Fibroblast of the aortic adventitia (primary cell): ENCODE measurements at places on chromosomes 2 and 18.

DNA sequence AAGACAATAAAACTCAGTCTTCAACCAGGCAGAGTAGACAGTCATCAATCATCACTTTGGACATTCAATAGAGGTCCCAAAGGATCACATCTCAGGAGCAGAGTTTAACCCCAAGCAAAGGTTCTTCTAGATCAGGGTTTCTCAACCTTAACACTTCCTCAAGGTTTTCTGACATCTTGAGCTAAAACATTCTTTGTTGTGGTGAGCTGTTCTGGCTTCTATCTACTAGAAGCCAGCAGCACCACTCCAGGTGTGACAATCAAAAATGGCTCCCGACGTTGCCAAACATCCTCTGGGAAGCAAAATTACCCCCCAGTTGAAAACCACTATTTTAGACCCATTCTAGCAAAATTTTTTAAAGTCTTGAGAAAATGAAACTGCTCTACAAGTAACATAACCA, 22.0 kb downstream of the RTTN start:
- no peak for DNase-seq

- DNase-seq, result peak; percentile 37
Measured at GRCh38 chr2:227473806-227474205, 1.9 kb downstream of the AGFG1 start.

DNA sequence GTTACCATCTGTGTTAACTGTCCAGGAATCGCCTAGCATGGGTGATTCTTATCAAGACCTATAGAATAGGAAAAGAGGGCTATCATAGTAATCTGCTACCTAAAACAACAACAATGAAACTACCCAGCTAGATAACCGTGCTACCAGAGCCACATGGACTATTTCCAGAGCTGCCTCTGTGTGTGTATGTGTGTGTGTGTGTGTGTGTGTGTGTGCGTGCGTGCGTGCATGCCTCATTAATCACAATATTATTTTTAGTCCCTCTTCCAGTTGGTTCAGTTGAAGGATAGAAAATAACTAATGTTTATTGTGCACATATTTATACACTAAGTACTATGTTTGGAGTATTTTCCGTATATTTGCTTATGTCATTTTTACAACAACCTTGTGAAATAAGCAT, 201.1 kb downstream of the SP3 start:
- no peak for DNase-seq

GRCh38 chr2:176599796-176600485, 330.7 kb downstream of the MTX2 start:
- no peak for DNase-seq

DNA sequence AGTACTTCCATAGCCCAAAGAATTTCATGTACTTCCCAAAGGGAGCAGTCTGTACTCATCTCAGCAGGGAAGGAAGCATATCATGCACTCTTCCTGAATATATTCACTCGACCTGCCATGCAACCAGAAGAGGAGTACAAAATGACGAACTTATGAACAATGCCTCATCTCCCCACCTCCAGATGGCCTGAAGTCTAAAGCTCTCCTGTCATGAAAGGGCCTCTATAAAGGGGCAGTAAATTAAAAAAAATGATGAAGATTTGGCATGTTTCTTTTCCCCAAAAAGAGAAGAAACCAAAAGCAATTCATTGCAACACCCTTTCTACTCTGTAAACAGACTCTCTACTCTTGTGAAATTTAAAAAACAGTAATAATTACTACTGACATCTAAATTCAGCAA, 1601.1 kb downstream of the LRP1B start:
- DNase-seq, result no peak

GRCh38 chr2:105873721-105874120, 129.0 kb downstream of the NCK2 start:
- peak; percentile 31 for DNase-seq

GRCh38 chr2:121245913-121246312, 39.1 kb downstream of the TFCP2L1 start:
- DNase-seq, result no peak

GRCh38 chr18:3538954-3539617, 89.1 kb downstream of the TGIF1 start:
- DNase-seq, result no peak

DNA sequence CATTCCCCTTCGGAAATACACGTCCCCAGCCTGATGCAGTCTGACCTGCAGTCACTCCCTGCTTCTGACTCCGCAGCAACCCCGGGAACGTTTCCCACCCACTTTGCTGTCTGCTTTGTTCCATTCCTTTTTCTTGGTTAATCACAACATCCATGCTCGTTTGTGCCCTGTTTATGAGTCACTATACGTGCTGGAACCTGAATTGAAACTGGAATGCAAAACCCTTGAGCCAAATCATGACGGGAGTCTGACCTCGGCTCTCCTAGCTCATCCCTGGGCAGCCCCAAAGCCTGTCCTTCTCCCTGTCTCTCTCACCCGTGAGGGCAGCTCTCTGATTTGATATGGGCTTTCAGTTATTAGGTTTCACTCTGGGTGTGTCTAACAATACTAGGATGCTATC, 57.1 kb upstream of the RNF152 start:
- peak; percentile 85 for DNase-seq

- peak; percentile 47 for DNase-seq
Measured at GRCh38 chr18:57845605-57846074, 42.5 kb upstream of the ATP8B1 start.

DNA sequence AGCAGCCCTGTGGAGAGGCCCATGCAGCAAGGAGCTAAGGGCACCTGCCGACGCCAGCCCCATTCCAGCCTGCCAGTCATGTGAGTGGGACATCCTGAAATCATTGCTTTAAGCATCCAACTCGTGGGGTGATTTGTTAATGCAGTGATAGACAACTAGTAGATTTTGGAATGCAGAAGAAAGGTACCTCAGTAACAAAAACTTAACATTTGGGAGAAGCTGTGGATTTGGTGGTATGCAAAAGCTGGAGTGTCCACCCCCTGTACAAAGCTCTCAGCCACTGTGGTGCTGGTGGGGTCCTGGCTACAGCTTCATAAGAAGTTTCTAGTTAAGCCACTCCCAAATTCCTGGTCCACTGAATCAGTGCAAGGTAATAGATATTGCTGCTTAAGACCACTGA, 37.2 kb upstream of the GNAL start:
- no peak for DNase-seq

DNA sequence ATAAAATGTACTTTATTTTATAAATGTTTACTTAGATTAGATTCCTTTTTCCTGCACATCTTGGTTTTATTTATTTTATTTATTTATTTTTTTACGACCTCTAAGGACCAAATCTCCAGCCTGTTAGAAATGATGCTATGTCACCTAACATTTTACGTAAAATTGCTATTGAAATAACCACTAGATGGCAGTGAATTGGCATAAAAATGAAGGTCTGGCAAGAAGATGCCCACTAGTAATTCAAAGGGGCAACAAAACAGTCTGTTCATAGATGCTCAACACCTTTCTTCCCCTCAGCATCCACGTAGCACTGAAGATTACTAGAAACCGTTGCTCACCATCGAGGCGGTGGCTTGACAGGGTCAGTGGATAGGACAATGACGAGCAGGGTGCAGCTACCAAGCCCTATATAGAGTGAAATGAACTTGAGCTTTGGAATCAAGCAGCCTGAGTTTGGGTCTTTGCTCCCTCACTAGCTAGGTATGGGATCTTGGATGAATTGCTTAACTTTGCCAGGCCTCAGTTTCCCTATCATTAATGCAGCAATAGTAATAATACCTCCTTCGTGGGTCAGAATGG, 128.7 kb upstream of the L3MBTL4 start:
- peak; percentile 59 for DNase-seq

- DNase-seq, result peak; percentile 18
Measured at GRCh38 chr2:224723586-224724217, 7.5 kb upstream of the CCDC195 start.

DNA sequence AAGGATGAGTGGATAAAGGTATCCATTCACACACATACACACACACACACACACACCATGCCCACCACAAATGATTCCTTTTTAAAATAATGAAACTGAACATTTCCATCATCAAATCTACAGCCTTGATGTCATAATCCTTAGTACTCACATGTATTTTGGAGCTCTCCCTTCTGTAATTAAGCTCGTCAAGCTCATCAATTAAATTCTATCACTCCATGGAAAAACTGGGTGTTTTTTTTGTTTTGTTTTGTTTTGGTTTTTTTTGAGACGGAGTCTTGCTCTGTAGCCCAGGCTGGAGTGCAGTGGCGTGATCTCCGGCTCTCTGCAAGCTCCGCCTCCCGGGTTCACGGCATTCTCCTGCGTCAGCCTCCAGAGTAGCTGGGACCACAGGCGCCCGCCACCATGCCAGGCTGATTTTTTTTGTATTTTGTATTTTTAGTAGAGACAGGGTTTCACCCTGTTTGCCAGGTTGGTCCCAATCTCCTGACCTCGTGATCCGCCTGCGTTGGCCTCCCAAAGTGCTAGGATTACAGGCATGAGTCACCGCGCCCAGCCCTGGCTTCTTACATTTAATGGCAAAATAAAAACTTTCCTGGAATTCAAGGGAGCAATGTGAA, 78.6 kb upstream of the RGPD4 start:
- no peak for DNase-seq
